ENCODE measurements at places on chromosomes 6 and 20.

DNA sequence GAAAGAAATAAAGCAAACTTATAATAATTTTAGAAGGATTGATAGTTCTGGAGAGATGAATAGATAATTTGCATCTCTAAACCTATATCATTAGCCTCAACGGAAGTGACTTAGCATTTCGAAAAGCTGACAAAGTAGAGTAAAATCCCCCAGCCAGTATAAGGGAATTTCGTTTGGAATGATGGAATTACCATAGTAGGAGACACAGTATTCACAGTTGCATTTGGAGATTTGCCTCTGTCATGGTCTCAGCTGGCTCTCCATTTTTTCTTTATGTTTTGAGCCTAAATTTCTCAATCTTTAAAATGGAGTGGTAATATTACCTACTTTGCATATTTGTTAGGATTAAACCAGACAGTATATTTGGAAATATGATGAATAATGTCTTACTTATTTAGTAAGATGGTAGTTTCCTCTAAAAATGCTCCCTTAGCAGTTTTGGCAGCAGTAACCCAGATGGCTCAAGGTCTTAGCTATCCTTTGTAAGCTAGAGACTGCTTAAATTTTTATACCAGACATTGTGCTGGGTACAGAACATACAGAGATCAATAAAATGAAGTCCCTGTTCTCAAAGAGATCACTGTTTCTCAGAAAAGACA lies 58.2 kb downstream of the SMAP1 start:
- DNase-seq, result no peak

DNA sequence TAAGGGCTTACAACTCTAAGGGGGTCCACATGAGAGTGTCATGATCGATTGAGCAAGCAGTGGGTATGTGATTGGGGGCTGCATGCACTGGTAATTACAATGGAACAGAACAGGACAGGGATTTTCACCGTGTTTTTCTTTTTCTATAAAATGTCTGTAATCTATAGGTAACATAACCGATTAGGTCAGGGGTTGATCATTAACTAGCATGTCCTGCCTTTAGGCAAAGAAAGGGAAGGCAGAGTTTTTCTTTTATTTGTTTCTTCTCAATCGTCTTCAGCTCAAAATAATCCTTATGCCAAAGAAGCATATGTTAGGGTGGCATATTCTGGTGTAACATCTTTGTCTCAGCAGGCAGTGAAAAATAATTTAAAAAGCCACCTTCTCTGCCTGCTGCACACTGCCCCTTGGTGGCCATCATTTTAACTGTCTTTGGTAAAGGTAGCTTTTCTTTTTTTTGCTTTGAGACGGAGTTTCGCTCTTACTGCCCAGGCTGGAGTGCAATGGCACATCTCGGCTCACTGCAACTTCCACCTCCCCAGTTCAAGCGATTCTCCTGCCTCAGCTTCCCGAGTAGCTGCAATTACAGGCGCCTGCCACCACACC lies 9.7 kb upstream of the CEP43 start:
- DNase-seq, result peak; percentile 89

DNA sequence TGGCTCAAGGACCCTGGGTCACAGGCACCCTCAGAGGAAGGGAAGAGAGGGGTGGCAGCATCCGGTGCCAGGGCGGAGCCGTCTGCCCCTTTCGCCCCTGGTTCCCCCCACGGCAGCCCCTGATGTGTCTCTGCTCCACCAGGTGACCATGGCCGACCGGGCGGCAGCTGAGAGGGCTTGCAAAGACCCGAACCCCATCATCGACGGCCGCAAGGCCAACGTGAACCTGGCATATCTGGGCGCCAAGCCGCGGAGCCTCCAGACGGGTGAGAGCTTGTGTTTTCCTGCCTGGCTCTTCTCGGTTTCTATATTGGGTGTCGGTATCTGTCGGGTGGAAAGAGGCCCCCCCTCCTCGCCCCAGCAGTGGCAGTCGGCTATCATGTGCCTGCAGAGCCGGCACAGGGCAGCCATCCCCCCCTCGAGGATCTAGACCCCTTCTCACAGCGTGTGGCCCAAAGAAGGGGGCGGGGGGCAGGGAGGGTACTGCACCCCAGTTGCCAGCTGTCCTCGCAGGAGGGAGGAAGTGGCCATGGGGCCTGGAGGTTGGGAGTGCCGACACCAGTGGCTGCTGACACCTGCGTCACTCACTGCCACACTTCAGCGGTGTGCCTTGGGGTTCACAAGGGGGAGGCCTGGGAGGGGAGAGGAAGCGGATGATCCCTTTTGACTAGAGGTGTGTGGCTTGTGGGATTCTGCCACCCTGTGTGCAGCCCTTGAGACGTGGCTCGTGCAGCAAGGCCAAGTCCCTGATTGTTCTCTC lies 1.5 kb downstream of the RBM38 start:
- DNase-seq, result peak; percentile 94

DNA sequence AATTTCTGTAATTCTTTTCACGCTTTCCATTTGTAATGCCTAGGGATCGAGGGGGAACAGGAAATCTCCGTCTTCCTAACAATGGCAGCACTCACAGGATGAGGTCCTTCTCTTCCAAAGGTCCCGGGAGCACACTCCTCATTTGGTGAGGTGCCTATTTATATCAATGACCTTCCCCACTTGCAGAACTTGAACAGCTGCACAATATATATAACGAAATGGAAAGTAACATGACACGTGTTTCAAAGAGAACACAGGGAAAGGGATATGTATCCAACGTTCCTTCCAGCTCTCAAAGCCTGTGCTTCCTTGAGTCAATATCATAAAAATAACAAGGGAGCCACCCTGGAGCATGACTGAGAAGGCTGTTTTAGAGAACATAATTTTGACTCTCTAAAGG lies 78.6 kb upstream of the RBM24 start:
- no peak for DNase-seq

- no peak for DNase-seq
Measured at GRCh38 chr20:1401451-1401907, 8.6 kb upstream of the FKBP1A start.

GRCh38 chr6:57040011-57040410 lies 6.5 kb upstream of the KIAA1586 start:
- DNase-seq, result no peak

DNA sequence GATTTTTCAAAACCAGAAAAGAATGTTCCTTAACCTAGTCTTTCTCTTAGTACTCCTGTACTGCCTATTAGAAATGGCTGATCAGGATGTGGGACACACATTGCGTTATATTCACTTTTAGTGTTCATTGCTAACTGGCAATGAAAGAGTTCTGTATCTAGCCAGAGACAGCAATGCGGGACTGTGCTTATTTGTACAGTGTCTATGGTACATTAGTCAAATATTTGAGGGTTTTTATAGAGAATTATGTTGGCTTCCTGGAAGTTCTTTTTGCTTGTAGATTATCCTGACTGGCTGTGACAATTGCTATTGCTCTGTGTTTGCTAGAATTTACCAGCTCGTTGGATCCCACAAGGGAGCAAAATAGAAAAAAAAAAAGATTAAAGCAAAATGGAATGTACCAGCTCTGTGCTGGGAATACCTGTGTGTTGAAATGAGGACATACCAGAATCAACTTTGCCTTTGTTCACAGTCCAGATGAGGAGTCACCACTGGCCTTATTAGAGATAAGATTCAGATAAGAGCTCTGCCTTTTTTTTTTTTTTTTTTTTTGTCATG lies 22.4 kb upstream of the IFNGR1 start:
- no peak for DNase-seq

GRCh38 chr6:167760979-167761793 lies 65.5 kb upstream of the AFDN start:
- no peak for DNase-seq

GRCh38 chr6:137157601-137158000 lies 15.8 kb downstream of the IL22RA2 start:
- no peak for DNase-seq

DNA sequence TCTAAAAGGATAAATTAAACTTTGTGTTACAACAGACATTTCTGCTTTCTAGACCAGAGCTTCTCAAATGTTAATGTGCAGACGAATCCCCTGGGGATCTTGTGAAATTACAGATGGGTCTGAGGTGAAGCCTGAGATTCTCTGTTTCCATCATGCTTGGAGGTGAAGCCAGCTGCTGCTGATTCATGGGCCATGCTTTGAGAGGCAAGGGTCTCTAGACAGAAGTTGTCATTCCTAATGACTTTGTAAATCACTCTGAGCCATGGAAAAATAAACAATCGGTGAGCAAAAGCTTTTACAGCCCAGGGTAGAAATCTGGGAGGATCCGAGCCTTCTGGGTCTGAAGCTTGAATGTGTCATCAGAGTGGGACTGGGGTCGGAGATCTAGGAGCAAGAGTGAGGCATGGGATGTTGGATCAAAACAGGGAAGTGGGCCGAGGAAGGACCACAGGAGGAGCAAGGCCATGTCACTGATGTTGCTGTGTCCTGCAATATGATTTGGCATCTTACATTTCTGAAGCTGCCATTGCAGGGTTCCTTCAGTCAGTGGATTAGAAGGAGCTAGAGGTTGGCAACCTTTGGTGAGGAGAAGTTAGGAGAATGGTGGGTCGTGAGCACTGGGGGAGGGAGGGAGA lies 77.3 kb downstream of the TRMT11 start:
- DNase-seq, result no peak

DNA sequence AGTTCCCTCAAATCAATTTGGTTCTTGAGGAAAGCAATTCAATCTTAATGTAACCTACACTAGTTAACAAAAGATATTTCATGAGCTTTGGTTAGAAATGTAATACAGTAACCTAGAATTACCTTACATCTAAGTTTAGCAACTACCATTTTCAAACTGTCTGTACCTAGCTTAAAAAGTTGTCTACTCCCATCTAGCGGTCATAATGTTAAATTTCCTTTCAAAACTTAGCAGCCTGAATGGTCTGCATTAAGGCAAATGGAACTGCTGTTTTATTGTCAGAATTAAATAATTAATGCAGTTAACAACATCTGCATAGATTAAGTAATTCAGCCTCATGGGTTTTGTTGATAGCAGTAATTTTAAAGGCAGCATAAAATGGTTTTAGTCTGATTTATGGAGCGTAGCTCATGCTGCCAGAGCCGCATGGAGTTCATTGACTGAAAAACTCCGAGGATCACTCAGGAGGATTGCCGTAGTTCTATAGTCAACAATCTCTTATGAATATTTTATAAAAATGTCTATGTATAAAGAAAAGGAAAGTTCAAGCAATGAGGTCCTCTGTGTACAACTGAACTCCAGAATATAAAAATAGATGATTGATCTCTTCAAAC lies 485.4 kb upstream of the MANEA start:
- DNase-seq, result no peak

DNA sequence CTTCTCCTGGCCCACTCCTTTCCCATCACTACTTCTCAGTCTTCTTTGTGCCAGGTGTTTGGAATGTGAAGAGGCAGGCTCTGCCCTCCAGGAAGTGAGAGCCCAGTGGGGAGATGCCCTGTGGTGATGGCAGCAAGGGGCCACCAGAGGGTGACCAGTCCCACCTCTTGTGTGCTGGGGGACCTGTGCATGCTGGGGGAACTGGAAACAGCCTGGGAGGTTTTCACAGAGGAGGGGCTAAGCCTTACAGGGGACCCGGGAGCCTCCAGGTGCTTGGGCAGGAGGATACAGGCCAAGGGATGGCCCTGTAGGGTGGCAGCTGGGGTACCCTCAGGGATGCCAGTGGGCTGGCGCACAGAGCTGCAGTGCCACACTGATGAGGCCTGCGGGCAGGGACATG lies 72.3 kb downstream of the RAMACL start:
- no peak for DNase-seq

DNA sequence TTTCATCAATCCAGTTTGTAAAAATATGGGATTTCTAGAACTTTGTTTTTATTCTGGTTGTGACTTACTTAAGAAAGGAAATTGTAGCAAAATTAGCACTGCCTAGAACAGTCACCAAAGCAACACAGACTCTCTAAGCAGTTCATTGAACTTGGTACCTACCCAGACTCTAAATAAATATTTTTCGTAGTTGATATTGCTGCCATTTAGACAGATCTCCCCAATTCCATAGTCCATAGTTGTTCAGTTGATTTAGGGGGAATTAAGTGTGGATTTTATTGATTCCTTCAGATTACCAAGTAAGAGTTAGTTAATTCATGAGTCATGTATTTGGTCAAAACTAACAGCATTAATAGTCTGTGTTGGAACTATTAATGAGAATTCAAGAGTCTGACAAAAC lies 822.5 kb downstream of the DHX35 start:
- no peak for DNase-seq

DNA sequence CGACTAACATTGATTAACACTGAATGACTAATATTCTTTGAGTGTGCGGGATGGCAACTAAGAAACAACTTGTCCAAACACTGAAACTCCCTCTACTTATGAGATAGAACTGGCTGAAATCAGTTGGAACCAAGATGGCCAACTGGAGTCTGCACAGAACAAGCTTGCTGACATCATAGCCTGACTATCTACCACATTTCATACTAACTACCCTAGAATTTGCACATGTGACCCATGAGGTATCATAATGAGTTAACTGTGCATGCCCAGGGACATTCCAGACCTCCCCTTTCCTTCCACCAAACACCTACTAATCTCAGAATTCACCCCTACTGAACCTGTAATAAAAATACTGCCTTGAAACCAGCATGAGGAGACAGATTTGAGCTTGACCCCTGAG lies 43.2 kb downstream of the PHIP start:
- no peak for DNase-seq

DNA sequence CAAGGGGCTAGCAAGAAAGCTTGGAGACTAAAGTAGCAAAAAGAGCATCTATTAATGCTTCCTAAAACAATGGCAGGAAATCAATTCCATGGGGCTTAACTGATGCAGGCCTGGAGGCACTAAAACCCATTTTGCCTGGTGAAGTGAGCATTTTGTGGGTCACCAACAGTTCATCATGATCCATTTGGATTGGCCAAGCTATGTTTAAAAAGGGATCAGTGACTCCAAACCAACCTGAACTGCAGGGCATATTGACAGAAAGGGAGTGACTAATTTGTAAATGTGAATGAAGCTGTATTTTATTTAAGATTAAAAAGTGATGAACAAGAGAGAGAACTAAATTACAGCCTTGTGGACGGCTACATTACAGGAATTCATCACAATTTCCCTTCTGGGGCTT lies 132.0 kb downstream of the PCSK2 start:
- no peak for DNase-seq

GRCh38 chr6:98579079-98579478 lies 255.3 kb upstream of the POU3F2 start:
- no peak for DNase-seq

DNA sequence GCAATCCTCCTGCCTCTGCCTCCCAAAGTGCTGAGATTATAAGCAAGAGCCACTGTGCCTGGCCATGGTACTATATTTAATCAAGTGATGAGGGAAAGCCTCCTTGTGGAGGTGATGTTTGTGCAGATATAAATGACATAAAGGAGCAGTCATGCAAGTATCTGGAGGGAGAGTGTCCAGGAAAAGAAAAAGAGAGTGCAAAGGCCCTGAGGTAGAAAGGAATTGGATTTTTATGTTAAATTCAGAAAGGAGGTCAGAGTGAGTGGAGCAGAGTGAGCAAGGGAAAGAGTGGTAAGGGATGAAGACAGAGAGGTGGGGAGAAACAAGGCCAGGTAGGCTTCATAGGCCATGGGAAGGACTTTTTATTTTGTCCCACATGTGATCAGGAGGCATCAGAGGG lies 7.4 kb upstream of the FKBPL start:
- no peak for DNase-seq

GRCh38 chr6:167866642-167867041 lies 39.9 kb downstream of the AFDN start:
- no peak for DNase-seq

- peak; percentile 86 for DNase-seq
Measured at GRCh38 chr20:63183422-63184146, 32.3 kb downstream of the YTHDF1 start.

- DNase-seq, result no peak
Measured at GRCh38 chr20:6178537-6178936, 55.7 kb upstream of the FERMT1 start.

Data from activated CD4-positive, alpha-beta T cell treated with anti-CD3 and anti-CD28 coated beads, Interleukin-2, amount 10 ng/mL, durations not matched to agents 24 days and 14 days (primary cell).